ENCODE measurements at places on chromosomes 7 and 10.

DNA sequence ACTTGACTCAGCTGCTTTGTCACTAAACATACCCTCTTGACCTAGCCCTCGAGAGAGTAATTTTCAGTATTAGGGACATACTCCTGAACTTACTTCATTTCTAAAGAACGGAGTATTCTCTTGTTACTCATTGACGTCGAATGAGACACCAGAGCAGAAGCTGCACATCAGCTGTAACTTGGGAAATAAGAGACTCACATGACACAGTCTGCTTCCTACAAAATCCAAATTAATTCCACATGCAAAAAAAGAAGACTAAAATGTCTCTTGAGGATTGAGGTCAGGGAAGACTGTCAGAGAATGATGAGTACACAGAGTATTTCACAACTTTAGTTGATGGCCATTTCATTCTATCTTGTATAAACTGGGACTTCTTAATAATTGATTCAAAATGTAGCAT, 114.7 kb upstream of the EGFR start:
- DNase-seq, result no peak

GRCh38 chr7:94149789-94150545, 145.8 kb upstream of the BET1 start:
- DNase-seq, result no peak

- DNase-seq, result no peak
Observed at GRCh38 chr7:437329-438251, 82.1 kb downstream of the PDGFA start.

GRCh38 chr7:1514407-1514806, 10.2 kb upstream of the INTS1 start:
- no peak for DNase-seq

- DNase-seq, result no peak
Observed at GRCh38 chr7:28830846-28831245, 127.3 kb downstream of the TRIL start.

GRCh38 chr10:58647376-58648112, 134.9 kb downstream of the BICC1 start:
- DNase-seq, result no peak

GRCh38 chr10:855079-855478, 76.4 kb downstream of the LARP4B start:
- no peak for DNase-seq

GRCh38 chr10:123535386-123535785, 130.8 kb upstream of the GPR26 start:
- no peak for DNase-seq

DNA sequence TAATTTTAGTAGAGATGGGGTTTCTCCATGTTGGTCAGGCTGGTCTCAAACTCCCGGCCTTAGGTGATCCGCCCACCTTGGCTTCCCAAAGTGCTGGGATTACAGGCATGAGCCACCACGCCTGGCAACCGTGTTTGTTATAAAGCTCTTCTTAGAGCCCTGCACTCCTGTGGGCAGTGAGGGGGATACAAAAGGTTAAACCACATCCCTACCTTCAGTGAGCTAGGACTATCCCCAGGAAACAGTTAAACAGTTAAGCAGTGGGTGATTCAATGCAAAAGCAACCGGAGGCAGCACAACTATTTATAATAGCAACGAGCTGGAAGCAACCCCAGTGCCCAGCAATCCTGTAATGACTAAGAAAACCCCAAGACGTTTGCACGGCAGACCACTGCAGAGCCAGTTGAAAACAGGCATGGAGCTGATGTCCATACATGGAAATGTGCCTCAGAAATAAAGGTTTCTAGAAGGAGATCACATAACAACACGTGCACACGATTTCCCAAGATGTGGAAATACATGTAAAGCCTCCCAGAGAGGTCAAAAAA, 107.2 kb upstream of the LYZL2 start:
- DNase-seq, result no peak

DNA sequence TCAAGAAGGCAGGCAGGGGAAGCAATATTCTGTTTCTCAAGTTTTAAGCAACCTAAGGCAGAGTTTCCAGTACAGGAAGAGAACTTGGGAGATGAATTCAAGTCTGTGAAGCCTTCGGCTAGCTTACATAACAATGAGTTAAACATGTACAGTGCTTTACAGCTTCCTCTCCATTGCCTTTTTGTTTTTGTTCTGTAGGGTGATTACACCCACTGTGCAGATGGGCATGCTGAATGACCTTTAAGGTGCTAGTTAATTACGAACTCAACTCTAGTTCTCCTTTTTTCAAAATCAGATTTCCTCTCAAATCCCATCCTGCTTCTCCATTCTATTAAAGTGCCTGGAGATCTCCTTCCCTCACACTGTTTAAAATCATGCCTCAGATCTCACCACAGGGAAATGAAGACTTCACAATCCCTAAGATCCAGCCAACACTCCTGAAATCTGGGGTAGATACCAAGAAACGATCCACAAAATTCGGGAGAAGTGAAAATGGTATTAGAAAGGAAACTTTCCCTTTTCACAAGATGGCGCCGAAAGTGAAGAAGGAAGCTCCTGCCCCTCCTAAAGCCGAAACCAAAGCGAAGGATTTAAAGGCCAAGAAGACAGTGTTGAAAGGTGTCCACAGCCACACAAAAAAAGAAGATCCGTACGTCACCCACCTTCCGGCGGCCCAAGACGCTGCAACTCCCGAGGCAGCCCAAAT, 16.8 kb upstream of the MSMB start:
- no peak for DNase-seq

GRCh38 chr7:83985821-83986220, 208.8 kb downstream of the SEMA3A start:
- no peak for DNase-seq

DNA sequence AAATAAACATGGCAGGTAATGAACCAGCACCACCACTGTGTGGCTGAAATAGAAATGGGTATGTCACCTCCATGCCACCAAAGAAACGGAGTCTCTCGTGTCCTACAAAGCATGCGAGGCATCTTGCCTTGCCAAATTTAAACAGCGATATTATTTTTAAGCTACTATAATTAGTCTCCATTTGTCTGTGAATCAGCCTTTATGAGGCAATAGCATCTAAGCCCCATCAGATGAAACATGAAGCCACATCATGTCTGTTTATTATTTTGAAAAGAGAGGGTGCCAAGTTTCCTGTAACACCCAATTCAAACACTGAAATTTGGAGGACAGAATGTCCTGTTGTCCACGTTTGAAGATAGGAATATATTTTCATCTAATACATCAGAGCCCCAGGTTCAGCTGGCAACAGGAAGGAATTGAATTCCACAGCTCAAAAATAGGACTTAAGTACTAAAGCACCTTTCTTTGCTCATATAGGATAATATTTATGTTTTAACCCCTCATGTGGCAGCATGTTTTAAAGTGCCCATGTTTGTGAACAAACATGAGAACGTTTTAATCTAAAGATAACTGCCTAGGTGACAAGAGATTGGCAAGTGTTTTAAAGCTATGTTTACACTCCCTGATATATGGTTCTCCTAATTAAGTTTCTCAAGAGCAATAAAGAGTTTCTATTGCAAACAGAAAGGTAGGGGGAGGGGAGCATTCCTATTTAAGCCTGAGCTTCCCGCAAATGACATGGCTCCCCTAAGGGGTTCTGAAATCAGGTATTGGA, 86.8 kb downstream of the SORBS1 start:
- no peak for DNase-seq

DNA sequence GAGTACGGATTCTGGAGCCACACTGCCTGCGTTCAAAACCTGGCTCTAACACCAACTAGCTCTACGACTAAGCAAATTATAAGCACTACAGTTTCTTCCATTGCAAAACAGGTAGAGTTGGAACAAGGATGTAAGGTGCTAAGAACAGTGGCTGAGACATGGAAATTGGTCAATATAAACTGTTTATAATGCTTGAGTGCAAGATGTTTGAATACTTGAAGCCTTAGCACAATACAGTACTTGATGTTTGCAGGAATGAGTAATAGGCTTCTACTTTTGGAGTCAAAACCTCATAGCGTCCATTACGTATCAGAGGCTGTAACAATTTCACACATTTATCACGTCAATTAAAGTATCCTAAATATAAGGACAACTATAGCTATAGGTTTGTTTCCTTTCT, 6.9 kb downstream of the NT5C2 start:
- DNase-seq, result no peak

GRCh38 chr10:80709866-80710265, 172.2 kb downstream of the SH2D4B start:
- no peak for DNase-seq

DNA sequence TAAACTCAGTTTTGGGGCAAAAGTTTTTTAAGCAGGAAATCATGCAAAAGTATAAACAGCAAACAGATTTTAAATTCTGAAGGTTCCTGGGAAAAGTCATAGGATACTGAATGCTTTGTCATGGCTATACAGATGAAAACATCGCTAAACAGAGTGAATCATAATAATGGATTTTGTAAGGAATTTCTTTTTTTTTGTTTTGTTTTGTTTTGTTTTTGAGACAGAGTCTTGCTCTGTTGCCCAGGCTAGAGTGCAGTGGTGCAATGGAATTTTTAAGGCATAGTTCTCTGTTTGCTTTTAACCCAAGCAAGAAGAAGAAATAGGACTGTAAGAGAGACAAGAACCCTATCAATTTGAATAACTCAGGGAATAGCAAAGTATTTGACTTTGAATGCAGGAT, 285.3 kb downstream of the NRG3 start:
- no peak for DNase-seq

GRCh38 chr7:41817386-41817785, 114.5 kb upstream of the INHBA start:
- DNase-seq, result no peak

GRCh38 chr7:44074349-44074695, 8.0 kb downstream of the POLM start:
- DNase-seq, result no peak

- no peak for DNase-seq
Observed at GRCh38 chr7:14501436-14501835, 401.1 kb downstream of the DGKB start.

GRCh38 chr10:79944428-79945395, 4.2 kb downstream of the SFTPD start:
- DNase-seq, result no peak

DNA sequence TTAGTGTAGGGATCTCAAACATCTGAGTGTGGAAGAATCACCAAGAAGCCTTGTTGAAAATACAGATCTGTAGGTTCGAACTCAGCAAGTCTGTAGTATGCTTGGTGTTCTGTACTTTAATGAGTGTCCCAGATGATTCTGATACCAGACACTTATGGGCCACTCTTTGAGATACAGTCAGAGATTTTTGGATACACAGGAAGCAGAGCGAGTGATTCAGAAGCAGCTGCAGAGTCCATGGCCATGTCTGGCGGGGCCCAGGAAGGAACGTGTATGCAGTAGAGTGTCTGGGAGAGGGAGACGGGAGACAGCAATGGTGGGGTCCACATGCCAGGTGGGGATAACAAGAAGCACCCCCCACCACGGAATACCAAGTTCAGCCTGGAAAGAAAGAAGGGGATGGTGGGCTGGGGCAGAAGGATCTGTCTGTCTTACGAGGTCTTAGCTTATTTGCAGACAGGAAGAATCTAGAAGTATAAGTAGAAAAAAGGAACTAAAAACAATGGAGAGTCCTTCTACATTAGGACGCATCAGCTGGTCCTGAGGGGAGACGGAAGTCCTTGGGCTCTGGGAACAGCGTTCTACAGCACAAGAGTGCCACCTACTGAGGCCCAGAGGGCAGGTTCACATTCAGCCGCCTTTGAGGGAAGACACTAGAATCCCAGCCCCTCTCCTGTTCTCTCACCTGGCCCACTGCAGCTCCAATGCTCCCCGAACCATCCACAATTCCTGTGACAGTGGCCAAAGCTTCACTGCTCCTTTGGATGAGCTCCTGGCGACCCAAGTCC, 55.4 kb downstream of the SLC37A3 start:
- DNase-seq, result no peak

GRCh38 chr7:41255716-41256115, 447.2 kb downstream of the INHBA start:
- no peak for DNase-seq

- DNase-seq, result no peak
Observed at GRCh38 chr7:112908086-112908485, 117.9 kb upstream of the TMEM168 start.

DNA sequence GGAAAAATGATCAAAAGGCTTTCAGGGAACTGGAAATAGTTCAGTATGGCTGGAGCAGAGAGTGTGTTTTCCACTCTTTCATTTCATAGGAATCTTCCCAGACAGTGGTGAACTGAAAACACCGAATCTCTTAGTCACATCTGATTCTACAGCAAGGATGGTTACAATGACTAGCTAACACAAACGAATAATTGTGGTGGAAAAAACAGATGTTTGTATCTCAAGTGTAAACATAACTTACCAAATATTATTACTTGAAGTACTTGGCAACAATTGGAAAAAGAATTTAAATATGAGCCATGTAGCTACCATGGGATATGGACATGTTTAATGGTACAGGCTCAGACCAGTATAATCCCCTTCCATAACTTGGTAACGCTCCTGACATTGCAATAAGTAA, 21.1 kb upstream of the BPGM start:
- no peak for DNase-seq

DNA sequence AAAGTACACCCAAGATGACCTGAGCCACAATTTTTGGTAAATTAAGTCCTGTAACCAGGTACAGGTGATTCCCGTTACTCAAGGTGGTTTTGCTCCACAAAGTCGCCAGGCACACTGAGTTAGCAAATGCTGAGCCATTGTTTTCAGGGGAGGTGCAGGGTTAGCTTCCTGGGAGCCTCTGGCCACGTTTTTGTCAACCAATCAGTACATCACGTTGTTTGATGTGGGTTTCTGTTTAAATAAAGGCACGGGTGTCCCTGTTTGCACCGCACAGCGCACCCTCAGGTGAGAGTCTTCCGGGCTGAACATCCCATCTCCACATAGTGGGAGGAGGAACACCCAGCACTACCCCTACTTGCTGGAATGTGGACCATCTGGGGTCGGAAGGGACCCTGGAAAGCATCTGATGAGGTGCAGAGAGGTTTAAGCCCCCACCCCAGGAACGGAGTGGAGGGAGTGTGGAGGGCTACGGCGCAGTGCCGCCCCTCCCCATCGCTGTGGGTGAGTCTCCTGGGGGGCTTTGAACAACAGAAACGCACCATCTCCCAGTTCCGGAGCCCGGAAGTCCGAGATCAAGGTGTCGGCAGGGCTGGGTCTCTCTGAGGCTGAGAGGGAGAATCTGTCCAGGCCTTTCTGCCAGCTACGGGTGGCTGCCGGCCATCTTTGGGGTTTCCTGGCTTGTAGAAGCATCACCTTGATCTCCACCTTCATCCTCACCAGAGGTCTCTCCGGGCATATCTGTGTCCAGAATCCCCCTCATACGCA, 42.5 kb downstream of the PRKAG2 start:
- DNase-seq, result no peak

DNA sequence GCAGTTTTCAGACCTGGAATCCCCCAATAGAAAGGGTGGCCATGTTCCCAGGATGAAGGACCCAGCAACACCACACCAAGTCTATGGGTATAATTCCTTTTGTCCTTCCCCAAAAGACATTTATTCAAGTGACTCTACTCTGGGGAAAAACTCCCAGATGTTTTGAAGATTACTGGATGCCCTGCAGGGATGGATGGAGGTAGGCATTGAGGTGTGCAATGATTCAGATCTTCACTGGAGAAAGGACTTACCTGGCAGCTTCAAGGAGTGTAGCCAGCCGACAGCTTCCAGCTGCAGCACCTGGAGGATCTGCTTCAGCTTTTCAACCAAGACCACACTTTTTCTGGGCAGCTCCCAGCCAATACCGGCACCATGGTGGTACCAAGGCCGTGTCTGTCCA, 172.0 kb downstream of the BAMBI start:
- no peak for DNase-seq

Measured in stimulated activated CD8-positive, alpha-beta memory T cell treated with anti-CD3 and anti-CD28 coated beads, Interleukin-2, amount 100 ng/mL, for 1 hour (primary cell).